Caco-2 (cell line): ENCODE measurements at places on chromosomes 5 and 9. TPM values are rescaled to one million over a fixed set of nuclear protein-coding genes. Genes with fewer than 3 reads are reported as not detected.
A peak's percentile ranks its signal among the peaks of the same experiment; 100 is the strongest.

The KIF27 gene
- total RNA-seq, result 1.8 and 2.0 TPM in 2 replicates

DNA sequence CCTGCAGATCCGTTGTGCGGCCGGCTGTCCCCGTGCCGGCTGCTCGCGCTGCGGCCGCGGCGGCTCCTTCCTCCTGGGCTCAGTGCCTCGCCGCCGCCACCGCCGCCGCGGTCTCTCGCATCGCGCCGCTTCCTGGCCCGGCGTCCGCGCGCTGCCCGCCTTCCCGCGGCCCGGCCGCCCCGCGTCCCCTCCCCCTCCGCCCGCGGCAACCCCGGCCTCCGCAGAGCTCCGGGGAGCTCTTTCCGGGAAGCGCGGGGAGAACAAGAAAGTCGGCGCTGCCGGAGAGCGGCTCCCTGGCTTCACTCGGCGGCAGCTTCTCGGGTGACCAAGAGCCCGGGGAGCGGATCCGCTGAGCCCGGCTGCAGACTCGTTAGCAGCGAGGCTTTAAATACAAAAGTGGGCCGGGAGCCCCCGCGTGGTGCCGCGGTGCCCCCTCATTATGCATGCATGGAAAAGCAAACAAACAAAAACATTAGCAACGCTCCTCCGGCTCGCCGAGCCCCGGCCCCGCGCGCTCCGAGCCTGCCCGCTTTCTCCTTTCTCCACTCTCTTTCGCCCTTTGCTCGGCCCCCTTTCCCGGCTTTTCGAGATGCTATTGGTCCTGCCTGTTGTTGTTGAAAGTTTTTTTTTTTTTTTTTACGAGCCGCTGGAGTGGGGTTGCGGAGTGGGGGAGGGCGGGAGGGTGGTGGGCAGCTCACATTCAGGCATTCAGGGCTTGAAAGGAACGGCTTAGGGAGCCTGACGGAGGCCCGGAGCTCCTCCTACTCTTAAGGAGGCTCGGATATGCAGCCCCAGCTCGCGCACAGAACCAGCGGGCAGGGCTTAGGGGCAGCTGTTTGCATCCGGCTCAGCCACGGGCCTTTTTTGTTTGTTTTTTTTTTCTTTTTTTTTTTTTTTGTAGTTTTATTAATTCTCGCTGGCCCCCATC, at the start of gene GAS1:
Gene GAS1, minus strand, starts transcription at position 361 of the 928 bp plus-strand sequence. CDS start 727 bp downstream, outside the sequence.
- peak within 1 kb of the TSS; percentile 29 for H3K4me3 ChIP-seq
- no peak within 1 kb of the TSS for H3K27ac ChIP-seq
- H3K4me1 ChIP-seq, result no peaks in the 10 kb centered on the region
- H3K27me3 ChIP-seq, result no peaks in the 10 kb centered on the region
- no peaks in the 10 kb centered on the region for H3K36me3 ChIP-seq

The TICAM2 gene
- total RNA-seq, result 0.91 TPM in 2 replicates

DNA sequence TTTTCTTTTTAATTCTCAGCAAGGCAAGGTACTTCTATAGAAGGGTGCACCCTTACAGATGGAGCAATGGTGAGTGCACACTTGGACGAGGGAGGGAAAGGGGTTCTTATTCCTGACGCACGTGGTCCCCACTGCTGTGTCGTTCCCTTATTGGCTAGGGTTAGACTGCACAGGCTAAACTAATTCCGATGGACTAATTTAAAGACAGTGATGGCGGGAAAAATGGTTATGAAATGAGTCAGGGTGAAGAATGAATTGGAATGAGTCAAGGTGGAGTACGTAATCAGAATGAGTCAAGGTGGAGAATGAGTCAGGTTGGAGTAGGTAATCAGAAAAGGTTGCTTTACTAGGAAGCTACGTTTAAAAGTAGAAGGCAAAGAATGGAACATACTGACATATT, 2.1 kb upstream of the HMGCS1 start:
- DNase-seq, result peak; percentile 47
- H3K36me3 ChIP-seq, result peaks cover 6% of the 10 kb centered on the region; the same call in 1 of the 2 replicates
- no peaks in the 10 kb centered on the region for H3K27me3 ChIP-seq
- H3K27ac ChIP-seq, result peak overlapping the region; percentile 83

The CDC20B gene
- not detected in 2 replicates for total RNA-seq

- no peaks in the 10 kb centered on the region for H3K27me3 ChIP-seq
- no peak for DNase-seq
- H3K27ac ChIP-seq, result no peak overlapping the region
- no peaks in the 10 kb centered on the region for H3K36me3 ChIP-seq
Measured at GRCh38 chr5:125928663-125929062, 494.5 kb upstream of the GRAMD2B start.

DNA sequence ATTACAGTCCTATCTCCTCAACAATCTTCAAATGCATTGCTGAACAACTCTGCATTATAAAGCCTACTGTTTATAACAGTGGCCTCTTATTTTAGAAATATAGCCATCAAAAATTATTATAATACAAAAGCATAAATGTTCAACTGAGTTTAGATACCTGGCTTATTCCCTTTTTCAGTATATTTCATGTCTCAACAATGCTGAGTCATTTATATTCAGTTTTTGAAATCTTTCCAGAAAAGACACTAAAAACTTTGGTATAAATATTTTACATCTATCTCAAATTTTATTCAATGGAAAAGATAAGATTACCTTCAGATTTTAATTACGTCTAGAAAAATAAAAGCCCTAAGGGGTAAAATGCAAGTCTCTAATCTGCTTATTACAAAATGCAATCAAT, 37.9 kb downstream of the LURAP1L start:
- H3K4me1 ChIP-seq, result no peaks in the 10 kb centered on the region
- H3K36me3 ChIP-seq, result no peaks in the 10 kb centered on the region
- H3K4me3 ChIP-seq, result no peak overlapping the region
- no peaks in the 10 kb centered on the region for H3K27me3 ChIP-seq

The IL5 gene
- total RNA-seq, result not detected in 2 replicates

DNA sequence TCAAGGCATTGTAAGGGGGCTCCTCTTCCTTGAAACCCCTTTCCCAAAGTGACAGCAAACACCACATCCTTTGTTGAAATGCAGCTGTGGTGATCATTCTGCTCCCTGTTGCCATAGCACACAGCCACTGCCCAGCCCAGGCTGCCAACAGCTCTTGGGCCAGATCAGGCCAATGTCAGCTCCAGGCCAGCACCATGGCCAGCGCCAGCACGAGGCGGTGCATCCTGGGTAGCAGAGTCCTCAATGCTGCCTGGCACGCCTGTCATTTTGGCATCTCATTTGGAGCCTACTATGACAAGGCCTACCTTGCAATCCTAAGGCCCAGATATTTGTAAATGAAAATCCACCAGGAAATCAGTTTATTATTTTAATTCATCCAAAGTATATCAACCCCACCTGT, 390.6 kb downstream of the DNAH5 start:
- no peaks in the 10 kb centered on the region for H3K27me3 ChIP-seq
- DNase-seq, result peak; percentile 40
- H3K4me3 ChIP-seq, result no peak overlapping the region
- no peak overlapping the region for H3K27ac ChIP-seq
- H3K36me3 ChIP-seq, result no peaks in the 10 kb centered on the region

DNA sequence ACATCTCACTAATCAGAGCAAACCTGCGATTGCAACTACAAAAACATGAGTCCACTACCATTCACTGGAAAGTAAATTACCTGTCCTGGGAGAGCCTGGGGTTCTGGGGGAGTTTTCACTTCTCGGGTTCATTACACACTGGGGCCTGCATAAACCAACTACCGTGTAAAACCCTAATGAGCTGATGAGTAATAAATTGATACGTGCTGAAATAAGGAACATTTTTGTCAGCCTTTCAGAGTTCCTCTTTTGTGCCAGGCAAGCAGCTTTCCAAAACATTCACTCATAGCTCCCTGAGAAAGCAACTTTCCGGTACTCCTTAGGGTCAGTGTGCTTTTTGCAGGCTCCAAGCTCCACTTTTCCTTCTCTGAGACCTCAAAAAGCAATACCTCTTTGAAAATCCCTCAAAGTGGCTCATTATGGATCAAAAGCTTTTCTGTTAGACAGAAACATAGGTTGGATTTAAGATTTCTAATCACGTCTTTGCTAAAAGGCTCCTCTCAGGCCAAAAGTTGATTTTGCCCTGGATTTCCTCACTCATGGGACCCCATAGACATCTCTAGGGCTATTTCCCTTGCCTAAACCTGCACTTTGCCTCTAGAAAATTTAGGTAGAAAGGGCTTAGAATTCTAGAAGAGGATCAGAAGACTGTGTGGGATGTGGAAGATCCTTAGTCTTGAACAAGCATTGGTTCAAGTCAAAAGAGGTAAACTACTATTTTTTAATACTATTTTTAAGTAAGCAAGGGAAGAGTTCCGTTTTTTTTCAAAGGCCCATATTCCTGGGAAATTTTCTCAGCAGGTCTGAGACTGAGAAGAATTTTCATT, 74.8 kb downstream of the ST8SIA4 start:
- no peaks in the 10 kb centered on the region for H3K27me3 ChIP-seq
- H3K27ac ChIP-seq, result peak overlapping the region; percentile 39
- no peak overlapping the region for H3K4me3 ChIP-seq
- no peaks in the 10 kb centered on the region for H3K36me3 ChIP-seq
- no peak for DNase-seq

DNA sequence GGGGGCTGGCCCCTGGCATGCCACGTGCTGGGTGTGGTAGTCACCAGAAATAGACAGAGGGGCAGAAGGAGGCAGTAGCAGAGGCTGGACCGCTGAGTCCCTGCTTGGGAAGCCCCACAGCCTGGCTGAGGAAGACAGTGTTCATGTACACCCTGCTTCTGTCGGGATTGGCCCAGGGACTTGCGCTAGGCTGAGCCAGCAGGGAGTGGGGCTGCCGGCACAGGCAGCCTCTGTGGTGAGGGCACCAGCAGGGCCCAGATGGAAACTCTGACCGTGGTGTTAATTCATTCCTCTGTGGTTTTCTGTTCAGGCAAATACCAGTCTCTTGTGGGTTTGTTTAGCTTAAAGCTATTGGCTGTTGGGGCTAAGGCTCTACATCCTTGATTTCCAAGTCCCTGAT, 108.6 kb upstream of the RAD23B start:
- H3K4me1 ChIP-seq, result peaks cover 6% of the 10 kb centered on the region; the same call in 1 of the 2 replicates
- H3K36me3 ChIP-seq, result no peaks in the 10 kb centered on the region
- no peak for DNase-seq
- H3K4me3 ChIP-seq, result no peak overlapping the region

DNA sequence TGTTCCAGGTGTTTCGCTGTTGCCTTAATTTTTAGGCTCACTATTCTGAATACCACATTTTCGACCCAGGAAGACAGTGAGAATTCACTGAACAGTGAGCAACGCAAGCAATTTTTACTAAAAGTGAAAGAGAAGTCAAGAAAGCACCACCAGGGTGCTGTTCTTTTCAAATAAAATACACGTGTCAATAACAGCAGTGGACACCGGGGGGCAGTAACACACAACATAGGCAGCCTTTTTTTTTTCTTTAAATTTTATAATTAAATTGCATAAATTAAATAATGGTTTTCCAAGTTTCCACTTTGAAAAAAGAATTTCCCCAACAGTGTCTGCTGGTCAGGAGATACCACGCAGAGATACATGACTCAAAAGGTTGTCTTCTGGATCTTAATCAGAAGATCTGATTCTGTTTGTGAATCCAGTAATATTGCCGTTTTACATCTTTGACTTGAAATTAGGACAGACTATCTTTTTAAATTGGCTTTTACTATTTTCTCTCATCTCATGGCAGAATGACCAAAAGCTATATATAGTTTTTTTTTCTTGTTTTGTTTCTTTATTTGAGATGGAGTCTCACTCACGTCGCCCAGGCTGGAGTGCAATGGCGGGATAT, 47.1 kb upstream of the SH3GL2 start:
- H3K36me3 ChIP-seq, result no peaks in the 10 kb centered on the region
- H3K27ac ChIP-seq, result no peak overlapping the region
- no peak overlapping the region for H3K4me3 ChIP-seq

The FABP6 gene
- total RNA-seq, result not detected in 2 replicates

GRCh38 chr9:116000748-116001329, 152.8 kb upstream of the PAPPA start:
- no peak overlapping the region for H3K27ac ChIP-seq
- no peaks in the 10 kb centered on the region for H3K27me3 ChIP-seq
- no peaks in the 10 kb centered on the region for H3K4me1 ChIP-seq
- H3K36me3 ChIP-seq, result no peaks in the 10 kb centered on the region
- H3K4me3 ChIP-seq, result no peak overlapping the region
